Activated T-helper 1 cell treated with anti-CD3 and anti-CD28 coated beads, Interleukin-12 subunit alpha, Interleukin-12 subunit beta, Interleukin-2, Interleukin-4 antibody, amounts not matched to agents 30 ng/mL and 10 ng/mL and 1 ng/mL, durations not matched to agents 14 hours and 24 hours and 36 hours (primary cell): ENCODE measurements at places on chromosomes 3 and 15. TPM values are rescaled to one million over a fixed set of nuclear protein-coding genes. Genes with fewer than 3 reads are reported as not detected.

- no peak for DNase-seq
- peak overlapping the region; percentile 53 for H3K4me3 ChIP-seq
- H3K27me3 ChIP-seq: no peaks in the 10 kb centered on the region
- peaks cover 10% of the 10 kb centered on the region for H3K36me3 ChIP-seq
Measured at GRCh38 chr15:78147566-78147965, 1.6 kb upstream of the IDH3A start.

DNA sequence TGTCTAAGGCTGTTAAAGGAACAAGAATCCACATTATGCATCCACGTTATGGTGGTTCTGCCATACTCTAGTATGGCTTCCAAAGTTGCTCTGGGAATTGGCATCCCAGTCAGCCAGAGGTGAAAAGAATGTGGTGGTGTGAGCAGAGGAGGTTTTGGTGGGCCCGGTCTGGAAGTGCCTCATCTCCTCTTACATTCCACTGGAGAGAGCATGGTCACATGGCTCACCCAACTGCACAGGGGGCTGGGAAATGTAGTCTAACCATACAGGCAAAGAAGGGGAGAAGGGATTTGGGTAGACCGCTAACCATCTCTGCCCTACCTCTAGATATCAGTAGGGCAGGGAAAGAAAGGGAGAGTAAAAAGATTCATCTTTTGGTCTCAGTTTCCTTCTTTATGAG is 3.2 kb upstream of the HEG1 start:
- H3K27me3 ChIP-seq: peaks cover 37% of the 10 kb centered on the region
- no peak for DNase-seq
- H3K4me1 ChIP-seq: peaks cover 10% of the 10 kb centered on the region
- no peak overlapping the region for H3K27ac ChIP-seq
- peaks cover 9% of the 10 kb centered on the region for H3K36me3 ChIP-seq
- no peak overlapping the region for H3K4me3 ChIP-seq

DNA sequence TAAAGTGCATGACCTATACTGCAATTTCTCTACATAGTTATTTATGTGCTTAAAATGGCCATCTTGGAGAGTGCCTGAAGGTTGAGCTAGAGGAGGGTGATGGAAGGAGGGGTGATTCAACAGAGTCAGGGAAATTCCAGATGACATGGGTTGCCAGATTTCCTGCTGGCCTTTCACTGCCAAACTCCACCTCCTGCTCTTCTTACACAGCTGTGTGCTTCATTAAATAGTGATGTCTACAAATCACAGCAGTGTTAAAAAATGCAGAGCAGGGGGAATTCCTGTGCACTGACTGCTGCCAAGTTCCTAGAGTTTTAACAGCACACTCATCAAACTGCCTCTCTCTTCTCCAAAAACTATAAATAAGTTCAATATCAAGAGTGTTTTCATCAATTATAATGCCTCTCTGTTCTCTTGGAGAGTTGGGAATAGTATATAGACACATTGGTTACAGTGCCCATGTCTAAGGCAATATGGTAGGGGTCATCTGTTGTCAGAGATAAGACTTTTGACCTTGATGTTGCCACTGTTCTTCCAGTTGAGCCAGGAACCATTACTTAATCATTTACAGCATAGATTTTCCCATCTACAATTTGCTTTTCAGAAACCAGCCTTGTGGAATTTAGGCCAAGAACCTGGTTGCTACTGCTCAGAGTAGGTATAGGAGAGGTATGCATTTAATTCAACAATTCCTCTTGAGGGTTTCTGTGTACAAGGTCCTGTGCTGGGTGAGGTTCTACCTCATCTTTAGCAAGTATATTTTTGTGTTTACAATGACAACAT is 79.6 kb downstream of the TP63 start:
- peaks cover 29% of the 10 kb centered on the region for H3K4me1 ChIP-seq
- H3K4me3 ChIP-seq: no peak overlapping the region
- H3K36me3 ChIP-seq: no peaks in the 10 kb centered on the region
- DNase-seq: no peak
- H3K27me3 ChIP-seq: peaks cover 2% of the 10 kb centered on the region

DNA sequence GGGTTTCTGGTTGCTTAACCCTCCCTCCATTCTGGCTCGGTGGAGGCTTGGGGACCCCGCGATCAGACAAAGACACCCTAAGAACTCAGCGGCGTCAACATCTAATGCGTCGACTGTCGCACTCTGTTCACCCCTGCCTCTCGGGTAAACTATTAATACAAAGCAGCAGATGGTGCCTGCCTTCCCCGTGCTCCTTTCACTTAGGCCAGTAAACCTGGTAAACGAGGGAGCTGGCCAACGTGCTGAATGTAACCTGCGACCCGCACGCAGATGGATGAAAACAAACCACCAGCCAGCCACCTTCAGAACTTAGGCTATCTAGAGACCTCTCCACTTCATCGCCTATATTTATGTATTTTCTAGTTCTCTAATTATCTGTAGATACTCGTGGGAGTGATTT is 848 bp upstream of the CADPS start:
- peaks cover 37% of the 10 kb centered on the region for H3K27me3 ChIP-seq
- H3K36me3 ChIP-seq: no peaks in the 10 kb centered on the region
- no peak overlapping the region for H3K27ac ChIP-seq
- no peaks in the 10 kb centered on the region for H3K4me1 ChIP-seq

- no peaks in the 10 kb centered on the region for H3K27me3 ChIP-seq
- H3K4me1 ChIP-seq: peaks cover 36% of the 10 kb centered on the region
- H3K27ac ChIP-seq: peak overlapping the region; percentile 88
- DNase-seq: peak; percentile 22
Measured at GRCh38 chr3:27666272-27666671, 55.9 kb downstream of the EOMES start.

DNA sequence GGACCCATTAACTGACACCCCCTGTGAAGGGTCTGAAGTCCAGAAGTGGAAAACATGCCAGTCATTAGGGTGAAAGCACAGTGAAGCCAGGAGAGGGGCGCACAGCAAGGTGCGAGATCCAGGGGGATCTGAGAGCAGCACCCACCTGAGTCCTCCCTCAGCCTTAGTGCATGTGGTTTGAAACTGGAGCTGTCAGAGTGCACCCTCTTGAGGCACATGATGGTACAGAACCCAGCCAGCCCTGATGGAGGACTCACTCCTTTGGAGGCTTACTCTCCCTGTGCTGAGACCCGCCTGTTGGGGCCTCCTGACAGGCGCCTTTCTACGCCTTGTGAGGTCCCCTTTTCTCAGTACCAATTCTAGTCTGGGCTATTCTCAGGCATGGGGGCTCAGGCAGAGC is 77.8 kb downstream of the IL20RB start:
- DNase-seq: no peak
- peaks cover 21% of the 10 kb centered on the region for H3K27me3 ChIP-seq
- peaks cover 2% of the 10 kb centered on the region for H3K36me3 ChIP-seq
- H3K27ac ChIP-seq: no peak overlapping the region

DNA sequence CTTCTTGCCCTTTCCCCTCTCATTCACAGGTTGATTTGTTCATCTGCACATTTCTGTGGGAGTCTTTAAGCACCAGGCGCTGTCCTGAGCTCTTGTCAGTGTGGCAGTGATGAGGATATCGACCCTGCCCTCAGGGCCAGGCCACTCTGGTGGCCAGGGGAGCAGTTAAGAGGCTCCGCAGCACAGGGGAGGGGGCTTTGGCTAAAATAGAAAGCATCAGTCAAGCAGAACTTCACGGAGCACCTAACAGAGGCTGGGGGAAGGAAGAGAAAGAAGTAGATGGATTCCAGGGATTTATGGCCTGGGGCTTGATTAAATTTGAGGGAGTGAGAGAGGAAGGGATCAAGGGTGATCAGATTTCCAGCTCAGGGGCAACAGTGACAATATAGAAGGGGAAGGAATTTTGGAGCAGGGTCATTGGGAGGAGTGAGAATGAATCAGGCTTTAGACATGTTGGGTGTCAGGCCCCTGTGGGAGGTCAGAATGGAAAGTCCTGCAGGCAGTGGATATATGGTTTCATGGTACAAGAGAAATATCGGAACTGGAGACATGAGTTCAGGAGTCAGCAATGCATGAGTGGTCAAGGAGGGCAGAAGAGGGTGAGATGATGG is 73.0 kb upstream of the GLCE start:
- no peaks in the 10 kb centered on the region for H3K36me3 ChIP-seq
- DNase-seq: no peak
- H3K27me3 ChIP-seq: peaks cover 15% of the 10 kb centered on the region
- H3K4me3 ChIP-seq: no peak overlapping the region

DNA sequence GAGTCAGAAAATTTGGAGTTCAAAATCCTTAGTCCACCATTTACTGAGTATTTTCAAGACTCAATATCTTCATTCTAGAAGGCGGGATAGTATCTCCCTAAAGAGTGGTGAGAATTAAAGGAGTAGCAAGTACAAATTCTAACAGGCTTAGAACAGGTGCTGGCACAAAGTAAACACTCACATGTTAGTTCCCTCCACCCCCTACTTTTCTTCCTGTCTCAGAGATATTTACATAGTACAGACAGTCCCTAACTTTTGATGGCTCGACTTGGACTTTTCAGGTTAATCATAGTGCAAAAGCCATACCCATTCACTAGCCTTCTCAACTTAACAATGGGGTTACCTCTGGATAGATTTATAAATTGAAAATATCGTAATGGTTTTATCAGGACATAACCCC is 476.2 kb upstream of the RASGRP1 start:
- H3K4me1 ChIP-seq: no peaks in the 10 kb centered on the region
- no peak overlapping the region for H3K27ac ChIP-seq
- peaks cover 9% of the 10 kb centered on the region for H3K27me3 ChIP-seq
- no peaks in the 10 kb centered on the region for H3K36me3 ChIP-seq

DNA sequence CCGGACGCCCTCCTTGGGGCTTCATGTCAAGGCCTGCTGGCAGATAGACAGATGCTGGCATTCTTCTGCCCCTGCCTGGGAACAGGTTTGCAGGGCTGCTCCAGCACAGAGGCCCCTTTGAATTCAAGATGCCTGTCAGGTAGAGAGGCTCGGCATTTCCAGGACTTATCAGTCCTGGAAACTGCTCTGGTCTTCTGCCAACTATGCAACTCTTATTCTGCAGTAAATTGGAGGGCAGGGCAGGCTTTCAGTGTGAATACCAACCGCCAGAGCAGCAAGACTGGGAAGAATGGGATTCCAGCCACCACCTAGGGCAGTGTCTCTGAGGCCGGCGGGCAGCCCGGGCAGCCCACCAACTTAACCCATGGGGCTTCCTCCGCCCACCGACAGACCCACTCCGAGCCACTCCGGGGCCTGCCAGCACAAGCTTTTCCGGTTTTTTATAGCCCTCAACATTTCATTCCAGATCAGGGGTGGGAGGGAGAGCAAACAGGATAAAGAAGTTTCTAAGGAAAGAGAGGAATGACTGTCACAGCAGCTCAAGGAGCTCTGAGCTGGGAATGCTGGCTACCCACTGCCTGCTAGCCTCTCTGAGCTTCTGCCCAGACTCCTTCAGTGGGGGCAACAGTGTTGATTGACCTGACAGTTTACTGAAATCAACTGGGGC is 140.9 kb downstream of the NTRK3 start:
- no peaks in the 10 kb centered on the region for H3K27me3 ChIP-seq
- H3K4me1 ChIP-seq: no peaks in the 10 kb centered on the region
- DNase-seq: no peak
- H3K36me3 ChIP-seq: no peaks in the 10 kb centered on the region

DNA sequence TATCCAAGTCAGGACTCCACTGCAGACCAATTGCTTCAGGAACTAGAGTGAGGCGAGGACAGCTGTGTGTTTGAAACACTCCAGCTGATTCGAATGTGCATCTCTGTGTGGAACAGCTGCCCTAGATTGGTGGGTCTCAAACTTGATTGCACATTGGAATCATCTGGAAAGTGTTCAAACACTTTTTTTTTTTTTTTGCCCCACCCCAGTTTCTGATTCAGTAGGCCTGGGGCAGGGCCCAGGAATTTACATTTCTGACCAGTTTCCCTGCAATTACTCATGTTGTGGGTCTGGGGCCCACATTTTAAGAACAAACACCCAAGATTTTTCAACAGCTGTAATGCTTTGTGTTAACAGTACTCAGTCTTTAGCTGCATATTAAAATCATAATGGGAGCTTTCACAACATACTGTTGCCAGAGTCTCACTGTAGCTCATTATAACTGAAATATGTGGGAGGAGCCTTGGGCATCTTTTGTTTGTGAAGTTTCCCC is 156.6 kb downstream of the NR1D2 start:
- H3K27ac ChIP-seq: no peak overlapping the region
- no peaks in the 10 kb centered on the region for H3K4me1 ChIP-seq
- no peak for DNase-seq
- no peak overlapping the region for H3K4me3 ChIP-seq

GRCh38 chr3:139933766-139934165 is 1.2 kb upstream of the CLSTN2 start:
- H3K27me3 ChIP-seq: peaks cover 44% of the 10 kb centered on the region
- no peak overlapping the region for H3K27ac ChIP-seq

- DNase-seq: no peak
- H3K27ac ChIP-seq: no peak overlapping the region
- H3K27me3 ChIP-seq: peaks cover 14% of the 10 kb centered on the region
- no peaks in the 10 kb centered on the region for H3K4me1 ChIP-seq
- no peaks in the 10 kb centered on the region for H3K36me3 ChIP-seq
- H3K4me3 ChIP-seq: no peak overlapping the region
Measured at GRCh38 chr15:81253846-81254245, 57.2 kb downstream of the IL16 start.

- DNase-seq: no peak
- H3K4me3 ChIP-seq: no peak overlapping the region
- no peak overlapping the region for H3K27ac ChIP-seq
- no peaks in the 10 kb centered on the region for H3K4me1 ChIP-seq
- peaks cover 23% of the 10 kb centered on the region for H3K36me3 ChIP-seq
Measured at GRCh38 chr3:101495552-101495951, 17.5 kb downstream of the SENP7 start.

DNA sequence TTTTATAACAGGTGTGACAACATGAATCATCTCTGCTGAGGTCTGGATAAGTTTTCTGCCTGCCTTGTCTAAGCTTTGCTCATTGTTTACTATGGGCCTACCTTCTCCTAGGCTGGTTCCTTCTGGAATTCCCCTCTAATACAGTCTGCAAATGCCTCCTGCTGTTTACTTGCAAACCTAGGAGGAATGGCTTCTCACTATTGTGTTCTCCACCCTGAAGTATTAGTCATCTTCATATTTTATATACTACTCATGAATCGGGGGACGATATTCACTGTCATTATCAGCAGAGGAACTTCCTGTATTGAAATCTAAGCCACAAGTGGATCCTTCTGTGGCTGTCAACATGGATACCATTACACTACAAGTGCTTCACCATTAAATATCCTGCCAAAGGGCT is 154.8 kb downstream of the PLCL2 start:
- H3K4me3 ChIP-seq: no peak overlapping the region
- H3K27me3 ChIP-seq: no peaks in the 10 kb centered on the region
- no peak overlapping the region for H3K27ac ChIP-seq
- peaks cover 24% of the 10 kb centered on the region for H3K36me3 ChIP-seq

The CISH gene
- 334 and 341 TPM in 2 replicates for total RNA-seq

The TGM4 gene
- total RNA-seq: not detected in 2 replicates

The GRIP2 gene
- not detected in 2 replicates for total RNA-seq
